ENCODE measurements at places on chromosomes 2 and 18.

GRCh38 chr18:45856531-45856930 lies 31.1 kb downstream of the SIGLEC15 start:
- DNase-seq, result no peak

- no peak for DNase-seq
Observed at GRCh38 chr2:174338147-174338605, 3.4 kb downstream of the SP9 start.

DNA sequence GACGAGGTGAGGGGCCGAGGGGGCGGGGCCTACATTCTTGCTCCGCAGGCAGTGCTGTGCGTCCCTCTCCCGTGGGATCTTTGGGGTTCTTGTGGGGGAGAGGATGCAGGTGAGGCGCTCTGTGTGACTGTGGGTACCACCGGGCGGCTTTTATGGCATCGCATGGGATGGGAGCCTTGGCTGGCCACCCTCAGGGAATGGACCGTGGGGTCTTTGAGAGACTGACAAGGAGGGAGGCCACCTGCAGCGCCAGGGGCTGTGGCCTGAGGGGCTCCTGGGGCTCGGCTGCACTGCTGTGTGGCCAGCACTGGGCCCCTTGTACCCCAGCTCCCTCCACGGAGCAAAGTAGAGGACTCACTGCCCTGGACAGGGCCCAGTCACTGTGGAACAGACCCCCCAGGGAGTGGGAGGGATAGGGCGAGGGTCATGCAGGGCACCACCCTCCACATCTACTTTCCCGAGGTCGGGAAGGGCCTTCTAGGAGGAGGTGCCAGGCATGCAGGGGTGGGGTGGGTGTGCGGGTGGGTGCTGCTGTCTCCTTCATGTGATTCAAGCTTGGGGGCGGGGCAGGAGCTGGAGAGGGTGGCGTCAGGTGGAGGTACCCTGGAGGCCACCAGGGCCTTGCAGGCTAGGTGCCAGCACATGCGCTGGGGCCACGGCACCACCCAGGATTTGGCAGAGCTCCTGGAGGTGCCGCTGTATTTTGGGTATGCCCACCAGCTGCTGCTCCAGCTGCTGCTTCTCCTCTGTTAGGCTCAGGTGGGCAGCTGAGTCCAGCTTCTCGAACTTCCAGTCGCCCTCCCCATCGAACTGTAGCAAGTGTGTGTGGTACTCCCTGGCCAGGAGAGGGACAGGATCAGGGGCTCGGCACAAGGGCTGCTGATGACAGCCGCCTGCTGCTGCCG lies 1072.4 kb downstream of the RPIA start:
- no peak for DNase-seq

- no peak for DNase-seq
Observed at GRCh38 chr2:209970271-209970670, 32.2 kb upstream of the RPE start.

GRCh38 chr2:229640636-229641035 lies 73.7 kb downstream of the DNER start:
- no peak for DNase-seq

All from NCI-H1092 treated with DMSO at 0.1 percent for 48 hours (cell line).